ENCODE measurements at places on chromosomes 6 and 20. TPM values are rescaled to one million over a fixed set of nuclear protein-coding genes. Genes with fewer than 3 reads are reported as not detected.

CYP21A2 gene
- not detected for total RNA-seq

FAM120B gene
- 16.7 TPM for total RNA-seq

RIPOR2 gene
- total RNA-seq, result 5.0 TPM

ADGRG6 gene
- total RNA-seq, result 2.5 TPM

POM121L2 gene
- total RNA-seq, result not detected

FAXC gene
- 17.2 TPM for total RNA-seq

ABRACL gene
- 123 TPM for total RNA-seq

DOK5 gene
- 4.5 TPM for total RNA-seq

DNA sequence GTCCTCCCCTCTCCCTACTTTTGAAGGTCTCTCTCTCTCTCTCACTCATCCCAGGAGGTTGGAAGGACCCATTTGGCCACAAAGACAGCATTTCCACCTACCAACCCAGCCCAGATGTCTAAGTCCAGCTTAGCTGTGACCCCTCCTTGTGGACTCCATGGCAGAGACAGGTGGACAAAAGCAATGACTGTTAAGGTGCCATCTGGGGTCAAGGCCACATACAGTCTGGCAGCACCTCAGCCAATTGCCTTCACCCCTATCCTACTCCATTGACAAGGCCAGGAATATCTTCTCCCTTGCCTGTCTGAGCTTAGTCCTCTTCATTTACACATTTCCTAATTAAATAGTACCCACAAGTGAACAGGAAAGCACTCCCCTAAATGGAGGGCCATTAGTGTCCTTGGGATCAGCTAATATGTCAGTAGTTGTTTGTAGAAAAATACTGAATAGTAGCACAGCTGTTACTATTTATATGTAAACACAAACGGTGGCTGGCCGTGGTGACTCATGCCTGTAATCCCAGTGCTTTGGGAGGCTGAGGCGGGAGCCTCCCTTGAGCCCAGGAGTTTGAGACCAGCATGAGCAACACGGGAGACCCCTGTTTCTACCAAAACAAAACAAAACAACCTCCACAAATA, 28.8 kb downstream of the GCM1 start:
- peak; percentile 84 for DNase-seq

GRCh38 chr6:28167068-28167467, 25.4 kb downstream of the ZKSCAN8 start:
- DNase-seq, result no peak

- no peak for DNase-seq
Observed at GRCh38 chr6:72746276-72746675, 124.4 kb downstream of the KCNQ5 start.

- DNase-seq, result no peak
Observed at GRCh38 chr6:33845031-33845745, 41.4 kb upstream of the MLN start.

GRCh38 chr6:131470534-131470933, 102.5 kb upstream of the ARG1 start:
- no peak for DNase-seq

All from H9 (cell line).